ENCODE measurements at places on chromosomes 11 and 22.

- DNase-seq = no peak
Measured at GRCh38 chr22:45268167-45268957, 16.4 kb upstream of the UPK3A start.

GRCh38 chr22:26990503-26991189 is 333.3 kb downstream of the MIAT start:
- DNase-seq = no peak

- DNase-seq = no peak
Measured at GRCh38 chr11:44934735-44935250, 15.9 kb downstream of the TP53I11 start.

GRCh38 chr11:33665350-33666106 is 35.1 kb downstream of the C11orf91 start:
- no peak for DNase-seq

DNA sequence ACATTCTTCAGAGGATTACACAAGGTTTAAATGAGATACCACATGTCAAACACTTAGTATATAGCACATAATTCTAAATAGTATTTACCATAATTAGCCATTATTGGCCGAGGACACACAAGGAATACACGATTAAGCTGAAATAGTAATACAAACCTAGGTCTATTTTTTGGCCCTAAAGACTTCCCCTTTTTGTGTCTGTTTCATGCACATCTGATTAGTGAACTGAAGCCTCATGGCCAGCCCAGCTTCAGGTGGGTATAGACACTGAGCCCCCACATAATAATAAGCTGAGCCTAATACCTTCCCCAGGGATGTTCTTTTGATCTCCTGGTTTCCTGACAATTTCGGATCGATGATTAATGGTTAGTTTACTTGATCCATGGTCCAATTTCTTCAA is 2.1 kb downstream of the GLYATL1B start:
- DNase-seq = no peak

- no peak for DNase-seq
Measured at GRCh38 chr11:28242596-28242995, 134.4 kb downstream of the METTL15 start.

- no peak for DNase-seq
Measured at GRCh38 chr22:37199760-37200108, 11.7 kb upstream of the C1QTNF6 start.

GRCh38 chr22:31790240-31790639 is 36.4 kb downstream of the DEPDC5 start:
- no peak for DNase-seq

DNA sequence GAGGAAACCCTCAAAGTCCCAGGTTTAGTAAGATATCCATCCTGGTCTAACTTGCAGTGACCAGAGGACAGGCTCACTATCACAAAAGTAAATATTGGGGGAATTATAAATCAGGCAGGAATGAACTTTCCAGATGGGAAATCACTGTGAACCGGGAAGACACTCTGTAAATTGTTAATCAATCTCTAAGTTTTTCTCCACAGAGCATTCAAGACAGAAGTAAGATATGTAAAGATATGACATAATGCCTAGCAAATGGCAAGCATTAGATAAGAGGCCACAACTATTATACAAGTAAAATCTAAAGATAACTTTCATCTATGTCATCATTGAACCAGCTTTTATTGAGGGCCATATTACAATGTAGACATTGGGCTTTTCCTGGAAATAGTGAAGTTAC is 35.3 kb upstream of the LRRC4C start:
- no peak for DNase-seq

GRCh38 chr11:871472-871871 is 28.8 kb downstream of the TSPAN4 start:
- no peak for DNase-seq

- DNase-seq = no peak
Measured at GRCh38 chr11:119754656-119755355, 25.8 kb upstream of the NECTIN1 start.

GRCh38 chr11:46141597-46141996 is 20.3 kb upstream of the PHF21A start:
- DNase-seq = no peak

DNA sequence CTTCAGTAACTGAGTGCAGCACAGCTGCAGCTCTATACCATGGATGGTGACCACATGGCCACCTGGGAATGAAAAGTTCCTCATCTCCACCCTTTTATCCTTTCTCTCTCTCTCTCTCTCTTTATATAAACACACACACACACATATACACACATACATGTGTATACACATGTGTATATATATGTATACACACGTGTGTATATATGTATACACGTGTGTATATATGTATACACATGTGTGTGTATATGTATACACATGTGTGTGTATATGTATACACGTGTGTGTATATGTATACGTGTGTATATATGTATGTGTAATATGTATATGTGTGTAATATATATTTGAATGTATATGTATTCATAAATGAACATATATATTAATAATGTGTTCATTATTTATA is 18.8 kb upstream of the FAR1 start:
- DNase-seq = no peak

DNA sequence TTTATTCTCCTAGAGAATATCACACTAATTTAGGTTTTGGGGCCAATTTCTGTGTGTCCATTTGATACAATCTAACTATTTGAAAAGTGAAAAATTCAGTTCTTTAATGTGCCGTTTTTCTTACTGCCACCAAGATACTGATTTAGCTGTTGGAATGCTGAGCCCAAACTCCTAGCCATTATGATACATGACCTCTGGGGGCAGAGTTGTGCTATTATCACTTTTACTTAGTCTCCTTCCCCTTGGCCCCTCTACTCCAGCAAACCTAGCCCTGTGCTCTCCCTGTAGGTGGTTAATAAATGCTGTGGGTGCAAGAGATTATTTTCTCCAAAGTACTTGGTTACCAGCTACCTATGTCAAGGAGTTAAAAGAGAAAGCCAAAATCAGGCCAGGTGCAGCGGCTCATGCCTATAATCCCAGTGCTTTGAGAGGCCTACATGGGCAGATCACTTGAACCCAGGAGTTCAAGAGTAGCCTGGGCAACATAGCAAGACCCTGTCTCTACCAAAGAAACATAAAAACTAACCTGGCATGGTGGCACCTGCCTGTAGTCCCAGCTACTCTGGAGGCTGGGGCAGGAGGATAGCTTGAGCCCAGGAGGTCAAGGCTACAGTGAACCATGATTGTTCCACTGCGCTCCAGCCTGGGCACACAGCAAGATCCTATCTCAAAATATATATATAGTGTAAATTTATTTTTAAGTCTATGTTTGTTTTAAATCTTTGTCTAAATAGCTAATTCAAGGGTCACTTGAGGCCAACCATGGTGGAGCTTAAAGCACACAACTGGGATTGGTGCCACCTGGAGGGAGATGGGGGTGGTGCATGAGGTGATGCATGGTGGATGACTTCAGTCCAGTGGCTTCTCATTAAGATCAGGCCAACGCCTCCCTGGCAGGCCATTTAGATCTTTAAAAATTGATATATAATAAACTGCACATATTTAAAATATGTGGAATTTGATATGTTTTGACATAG is 193.2 kb upstream of the PLET1 start:
- peak; percentile 52 for DNase-seq

DNA sequence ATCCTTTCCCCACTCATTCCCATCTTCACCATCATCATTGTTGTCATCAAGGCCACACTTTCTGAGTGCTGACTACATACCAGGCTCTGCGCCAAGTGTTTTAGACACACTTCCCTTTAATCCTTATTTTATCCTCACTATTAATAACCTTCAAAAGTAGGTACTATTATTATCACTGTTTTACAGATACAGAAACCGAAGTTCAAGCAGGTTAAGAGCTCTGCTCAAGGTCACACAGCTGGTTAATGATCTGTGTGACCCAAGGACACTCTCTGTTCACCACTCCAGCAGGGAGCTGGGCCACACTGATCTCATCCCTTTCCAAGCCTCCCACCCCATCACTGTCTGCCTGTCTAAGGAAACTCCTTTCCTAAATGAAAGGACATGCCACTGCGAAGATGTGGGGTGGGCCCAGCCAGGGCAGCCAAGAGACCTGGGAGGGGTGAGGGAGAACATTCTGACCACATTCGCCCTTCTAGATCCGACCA is 17.2 kb upstream of the TSKU start:
- no peak for DNase-seq

GRCh38 chr11:125348674-125349309 is 147.3 kb downstream of the FEZ1 start:
- DNase-seq = no peak

DNA sequence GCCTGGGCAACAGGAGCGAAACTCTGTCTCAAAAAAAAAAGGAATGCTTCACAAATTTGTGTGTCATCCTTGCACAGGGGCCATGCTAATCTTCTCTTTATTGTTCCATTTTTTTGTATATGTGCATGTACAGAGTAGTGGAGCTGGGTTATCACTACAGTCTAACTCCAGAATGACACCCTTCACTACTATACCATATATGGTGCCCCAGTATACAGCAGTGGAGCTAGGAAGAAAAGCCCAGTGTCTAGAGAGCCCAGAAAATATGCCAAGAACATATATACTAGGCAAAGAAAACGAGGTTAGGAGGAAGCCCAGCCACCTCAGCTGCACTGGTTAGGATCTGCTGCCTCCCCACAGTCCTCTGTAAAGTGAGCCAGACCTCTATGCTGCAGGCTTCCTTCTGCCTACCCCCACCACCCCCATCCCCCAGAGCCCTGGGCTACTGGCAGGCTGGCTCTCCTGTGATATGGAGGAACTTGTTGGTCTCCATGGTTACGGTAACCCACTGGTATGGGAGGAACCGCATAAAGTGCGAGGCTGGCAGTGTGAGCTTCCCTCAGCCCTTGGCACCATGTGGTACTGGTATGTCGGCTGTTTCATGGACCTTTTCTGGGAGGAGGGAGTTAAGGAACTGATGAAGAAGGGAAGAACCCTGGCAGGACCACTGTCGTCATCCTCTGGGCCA is 34.3 kb downstream of the RCOR2 start:
- no peak for DNase-seq

DNA sequence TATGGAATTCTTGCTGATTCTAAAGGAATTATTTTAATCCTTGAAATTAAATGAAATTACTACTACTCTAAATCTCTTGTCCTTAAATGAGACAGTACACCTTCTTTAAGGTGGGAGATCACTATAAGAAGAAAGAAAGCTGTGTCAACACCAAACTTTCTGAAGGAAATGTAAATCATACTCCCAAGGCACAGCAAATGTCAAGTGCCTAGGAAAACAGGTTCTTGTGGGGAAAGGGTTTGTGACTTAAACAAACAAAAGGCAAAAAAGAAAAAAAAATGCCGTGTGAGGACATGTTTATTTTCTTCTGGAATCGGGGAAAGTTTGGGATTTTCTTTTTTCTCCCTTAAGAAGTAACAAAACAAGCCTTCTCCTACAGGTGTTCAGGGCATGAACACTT is 745.1 kb downstream of the DLG2 start:
- DNase-seq = no peak

- no peak for DNase-seq
Measured at GRCh38 chr11:14812757-14813156, 79.3 kb downstream of the CYP2R1 start.

- DNase-seq = no peak
Measured at GRCh38 chr11:19332476-19332875, 91.7 kb upstream of the E2F8 start.

GRCh38 chr11:126053415-126054286 is 9.0 kb downstream of the CDON start:
- DNase-seq = no peak

GRCh38 chr11:66568124-66568916 is at the start of gene CTSF:
CTSF (minus strand) TSS chr11:66568606; CDS start chr11:66568486, 120 bp downstream.
- peak; percentile 47 for DNase-seq

DNA sequence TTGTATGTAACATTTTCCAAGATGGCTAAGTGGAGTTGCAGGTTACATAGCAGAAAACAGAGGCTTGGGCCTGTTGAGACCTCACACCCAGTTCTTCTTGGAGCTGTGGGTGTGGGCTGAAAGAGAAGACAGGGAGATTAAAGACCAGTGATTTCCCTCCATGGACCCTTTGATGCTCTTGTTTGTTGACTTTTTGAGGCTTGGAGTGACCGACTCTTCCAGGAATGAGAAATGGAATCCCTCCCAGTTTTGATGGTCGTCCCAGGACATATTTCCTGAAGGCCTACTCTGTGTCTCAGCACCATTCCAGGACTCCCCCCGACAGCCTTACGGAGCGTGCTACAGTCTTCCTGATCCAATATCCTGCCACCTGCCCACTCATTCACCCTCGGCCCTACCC is 96.9 kb downstream of the PTPRJ start:
- DNase-seq = no peak

GRCh38 chr22:45678961-45679912 is 7.6 kb downstream of the ATXN10 start:
- peak; percentile 26 for DNase-seq

- no peak for DNase-seq
Measured at GRCh38 chr11:9138133-9138453, 46.7 kb upstream of the SCUBE2 start.

GRCh38 chr11:134561331-134561720 is 149.3 kb upstream of the B3GAT1 start:
- no peak for DNase-seq

- DNase-seq = no peak
Measured at GRCh38 chr11:2582351-2582945, 117.3 kb downstream of the KCNQ1OT1 start.

DNA sequence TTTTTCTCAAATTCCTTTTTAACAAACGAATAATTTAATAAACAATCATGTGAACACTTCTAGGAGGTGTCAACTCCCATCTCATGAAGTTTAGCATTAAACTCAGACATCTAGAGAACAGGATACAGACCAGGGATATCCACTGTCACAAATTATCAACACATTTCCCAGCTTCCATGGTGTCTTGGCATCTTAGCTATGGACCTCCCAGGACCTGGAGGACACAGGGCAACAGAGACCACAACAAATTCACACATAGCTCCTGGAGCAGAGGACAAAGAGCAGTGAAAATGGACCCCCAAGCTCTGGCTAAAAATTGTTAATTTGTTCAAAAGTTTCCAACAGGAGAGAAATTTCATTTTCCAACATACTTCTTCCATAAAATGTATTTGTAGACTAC is 102.2 kb downstream of the SGSM3 start:
- no peak for DNase-seq

DNA sequence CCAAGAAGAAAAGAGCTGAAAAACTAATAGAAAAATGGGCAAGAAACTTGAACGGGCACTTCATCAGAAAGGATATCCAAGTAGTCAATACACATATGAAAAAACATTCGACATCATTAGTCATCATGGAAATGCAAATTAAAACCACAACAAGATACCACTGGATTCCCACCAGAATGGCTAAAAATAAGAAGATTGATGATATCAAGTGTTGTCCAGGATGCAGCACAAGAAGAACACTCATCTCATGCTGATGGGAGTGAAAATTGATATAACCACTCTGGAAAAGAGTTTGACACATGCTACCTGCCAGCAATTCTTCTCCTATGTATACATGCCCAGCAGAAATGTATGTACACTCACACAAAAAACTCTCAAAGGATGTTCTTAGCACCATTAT is 26.9 kb upstream of the SCUBE2 start:
- DNase-seq = no peak

- no peak for DNase-seq
Measured at GRCh38 chr11:118842369-118842768, 41.3 kb upstream of the CXCR5 start.

- DNase-seq = peak; percentile 95
Measured at GRCh38 chr11:74672956-74673692, 58.1 kb downstream of the CHRDL2 start.
